ENCODE measurements at places on chromosomes 4 and X. TPM values are rescaled to one million over a fixed set of nuclear protein-coding genes. Genes with fewer than 3 reads are reported as not detected.

GAB1 gene
- total RNA-seq: 2.4 TPM

UGT2B11 gene
- not detected for total RNA-seq

PDGFC gene
- total RNA-seq: 3.4 TPM

FAM47A gene
- total RNA-seq: not detected

SORCS2 gene
- total RNA-seq: 5.8 TPM

CITED1 gene
- 2.0 TPM for total RNA-seq

MTMR8 gene
- 0.45 TPM for total RNA-seq

MAML3 gene
- total RNA-seq: 17.6 TPM

PRRG1 gene
- 4.7 TPM for total RNA-seq

FGFBP2 gene
- total RNA-seq: not detected

HS6ST2 gene
- total RNA-seq: 0.15 TPM

AMBN gene
- not detected for total RNA-seq

UBL4A gene
- total RNA-seq: 60.1 TPM

TKTL1 gene
- 0.13 TPM for total RNA-seq

RHOH gene
- total RNA-seq: 0.20 TPM

RBBP7 gene
- total RNA-seq: 178 TPM

FRG2 gene
- total RNA-seq: 0.07 TPM

CT47C1 gene
- total RNA-seq: not detected

AMOT gene
- total RNA-seq: 0.02 TPM

SPANXC gene
- not detected for total RNA-seq

SLC6A14 gene
- not detected for total RNA-seq

F11 gene
- total RNA-seq: not detected

LRCH2 gene
- 0.05 TPM for total RNA-seq

CPLX1 gene
- 0.28 TPM for total RNA-seq

FHDC1 gene
- 1.1 TPM for total RNA-seq

GAGE13 gene
- not detected for total RNA-seq

HEPH gene
- not detected for total RNA-seq

FGD1 gene
- 6.9 TPM for total RNA-seq

UNC5C gene
- total RNA-seq: not detected

DCUN1D4 gene
- 10.5 TPM for total RNA-seq

SYP gene
- 3.2 TPM for total RNA-seq

TCEAL6 gene
- not detected for total RNA-seq

MAPK10 gene
- total RNA-seq: 0.29 TPM

TBX22 gene
- total RNA-seq: not detected
